ENCODE measurements at places on chromosomes 6 and 20.

DNA sequence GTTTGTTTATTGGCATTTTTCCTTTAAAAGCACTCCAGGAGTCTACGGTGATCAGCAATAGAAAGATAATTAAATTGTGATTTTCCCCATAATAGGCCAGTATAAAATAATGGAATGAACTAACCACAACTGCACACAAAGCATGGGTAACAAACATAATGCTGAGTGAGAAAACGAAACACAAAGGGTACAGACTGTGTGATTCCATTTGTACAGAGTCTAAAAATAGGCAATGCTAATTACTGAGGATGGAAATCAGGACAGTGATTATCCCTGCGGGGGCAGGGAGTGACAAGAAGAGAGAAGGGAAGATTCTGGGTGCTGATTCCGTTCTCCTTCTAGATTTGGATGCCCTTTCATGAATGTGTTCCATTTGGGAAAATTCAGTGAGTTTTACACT, 478.1 kb downstream of the PREX1 start:
- DNase-seq: no peak

GRCh38 chr20:25470045-25470444, 62.6 kb downstream of the GINS1 start:
- peak; percentile 89 for DNase-seq

- no peak for DNase-seq
Observed at GRCh38 chr20:49219924-49220831, 962 bp downstream of the DDX27 start.

- DNase-seq: peak; percentile 29
Observed at GRCh38 chr6:2862712-2863181, 21.1 kb upstream of the SERPINB1 start.

- no peak for DNase-seq
Observed at GRCh38 chr20:47244451-47244850, 112.0 kb downstream of the ZMYND8 start.

GRCh38 chr6:119575721-119576120, 226.2 kb upstream of the MAN1A1 start:
- no peak for DNase-seq

DNA sequence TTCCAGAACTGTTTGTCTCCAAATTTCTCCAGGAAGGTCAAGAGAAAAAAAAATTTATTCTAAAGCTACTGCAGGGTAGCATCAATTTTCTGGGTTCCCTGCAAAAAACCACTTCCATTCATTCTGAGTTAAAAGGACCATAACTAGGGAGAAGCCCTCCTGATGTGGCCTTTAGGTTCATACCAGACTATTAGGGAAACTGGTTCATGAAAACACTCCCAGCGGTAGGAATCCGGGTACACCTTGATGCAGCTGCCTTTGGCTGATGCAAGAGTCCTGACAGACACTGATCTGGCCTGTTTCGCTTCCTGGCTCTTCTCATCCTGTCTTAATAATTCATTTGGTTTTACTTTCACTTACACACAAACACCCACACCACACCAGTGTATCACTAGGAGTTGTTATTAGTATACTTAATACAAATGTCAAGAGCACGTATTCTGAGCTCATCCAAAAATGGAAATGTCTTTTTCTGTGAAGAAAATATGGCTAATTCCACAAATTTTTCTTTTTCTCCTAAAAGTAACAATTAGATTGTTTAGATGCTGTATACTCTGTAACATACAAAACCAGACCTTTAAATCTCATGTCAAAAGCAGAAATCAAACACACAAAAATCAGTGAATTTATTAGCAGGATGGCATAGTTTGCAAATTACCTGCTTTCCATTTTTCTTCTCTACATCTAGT, 38.4 kb upstream of the ARHGAP18 start:
- peak; percentile 55 for DNase-seq

DNA sequence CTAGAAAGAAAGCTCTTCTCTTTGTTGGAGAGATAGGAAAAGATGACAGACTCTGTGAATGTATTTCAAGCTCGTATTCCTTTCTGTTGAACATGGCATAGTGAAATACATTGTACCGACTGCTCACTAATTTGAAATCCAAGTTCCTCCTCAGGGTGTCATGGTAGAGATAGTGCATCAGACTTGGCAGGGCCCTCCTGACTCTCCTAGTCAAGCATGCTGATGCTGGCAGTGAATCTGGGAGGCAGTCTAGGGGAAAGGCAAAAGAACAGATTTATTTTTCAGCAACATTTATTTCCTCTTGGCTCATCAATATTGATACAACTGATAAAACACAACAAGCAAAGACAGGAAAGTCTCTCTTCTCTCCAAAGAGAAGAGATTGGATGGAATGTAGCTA, 356.3 kb upstream of the IRAK1BP1 start:
- DNase-seq: no peak

GRCh38 chr6:107756660-107757355, 67.3 kb downstream of the SCML4 start:
- DNase-seq: no peak

- peak; percentile 12 for DNase-seq
Observed at GRCh38 chr6:111993342-111993741, 60.6 kb upstream of the CCN6 start.

DNA sequence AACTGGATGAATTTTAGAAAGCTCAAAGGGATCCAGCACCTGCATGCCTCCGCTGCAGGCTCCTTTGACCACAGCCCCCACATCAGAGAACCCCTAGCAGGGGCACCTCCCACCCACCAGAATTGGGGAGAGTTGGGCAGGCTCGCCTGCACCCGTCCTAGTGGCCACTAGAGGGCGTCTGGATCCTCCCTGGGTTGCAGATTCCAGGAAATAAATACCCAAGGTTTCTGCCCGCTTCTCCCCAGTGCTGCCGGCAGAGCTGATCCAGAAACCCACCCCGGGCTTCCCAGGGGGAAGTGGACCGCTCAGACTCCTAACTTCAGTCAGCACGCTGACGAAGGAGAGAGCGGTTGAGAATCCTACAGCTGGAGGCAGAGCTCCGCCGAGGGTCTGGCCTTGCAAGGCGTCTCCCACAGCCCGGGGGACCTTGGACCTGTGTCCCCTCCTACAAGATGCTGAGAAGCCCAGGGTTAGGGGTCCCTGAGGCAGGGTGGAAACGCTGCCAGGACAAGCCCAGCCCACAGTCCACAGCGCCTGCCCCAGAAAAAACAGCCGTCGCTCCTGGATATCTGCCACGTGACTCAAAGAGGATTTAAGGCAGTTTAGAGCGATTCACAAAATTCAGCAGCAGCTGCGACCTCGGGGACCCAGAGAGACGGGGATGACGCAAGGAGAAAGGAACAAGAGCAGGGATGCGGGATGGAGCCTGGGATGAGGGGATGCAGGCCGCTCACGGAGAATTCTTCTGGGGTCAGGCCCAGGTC, 32.6 kb upstream of the PHACTR3 start:
- peak; percentile 91 for DNase-seq

DNA sequence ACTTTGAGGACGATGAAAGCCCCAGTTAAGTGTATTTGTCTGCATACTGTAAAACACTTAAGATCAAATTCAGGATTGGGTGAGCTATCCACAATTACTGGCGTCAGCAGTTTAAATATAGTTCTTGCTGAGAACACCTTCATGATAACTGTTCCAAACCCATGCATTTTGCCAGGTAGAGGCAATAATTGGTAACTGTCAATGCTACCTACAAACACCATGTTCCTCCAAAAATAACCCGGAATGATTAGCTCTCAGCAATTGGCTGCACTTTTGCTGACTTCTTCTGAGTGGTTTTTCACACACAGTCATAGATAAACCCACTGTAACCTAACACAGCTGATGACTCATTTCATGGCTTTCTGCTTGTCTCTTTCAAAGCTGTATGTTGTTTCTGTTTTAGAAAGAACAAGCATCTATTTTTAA, 1358.6 kb upstream of the GJE1 start:
- no peak for DNase-seq

DNA sequence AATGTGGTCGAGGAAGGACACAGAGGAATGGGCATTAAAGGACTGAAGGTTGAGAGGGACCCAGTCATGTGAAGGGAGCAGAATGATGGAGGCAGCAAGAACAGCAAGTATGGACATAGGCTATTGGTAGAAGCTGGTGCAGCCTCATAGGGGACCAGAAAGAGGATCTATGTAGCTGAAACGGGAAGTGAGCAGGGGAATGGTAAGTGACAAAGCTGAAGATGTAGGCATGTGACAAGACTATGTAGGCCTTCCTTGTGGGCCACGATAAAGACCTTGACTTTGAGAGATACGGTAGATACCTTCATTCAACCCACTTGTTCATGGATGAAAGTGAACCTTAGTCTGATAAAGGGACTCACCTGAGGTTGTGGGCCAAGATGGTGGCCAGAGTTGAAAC, 3.5 kb downstream of the CTNNBL1 start:
- DNase-seq: peak; percentile 3

GRCh38 chr20:32581839-32582658, 3.1 kb downstream of the NOL4L start:
- no peak for DNase-seq

- peak; percentile 96 for DNase-seq
Observed at GRCh38 chr20:36439040-36439730, 102.1 kb upstream of the MYL9 start.

DNA sequence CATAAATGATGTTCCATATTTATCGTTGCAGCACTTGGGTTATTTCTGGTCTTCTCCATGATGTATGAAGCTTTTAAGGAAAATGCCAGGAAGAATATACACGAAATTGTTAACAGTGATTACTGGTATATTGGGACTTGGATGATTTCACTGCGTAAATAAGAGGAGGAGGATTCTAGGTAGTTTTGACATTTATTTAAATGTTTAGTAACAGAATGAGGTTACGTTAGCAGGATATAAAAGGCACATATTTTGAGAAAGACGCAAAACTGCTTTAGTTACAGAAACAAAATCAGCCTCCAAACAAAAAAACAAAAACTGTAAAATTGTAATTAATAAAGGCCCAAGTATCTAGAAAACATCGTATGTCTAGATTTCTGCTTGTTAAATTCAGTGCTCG, 147.7 kb downstream of the JARID2 start:
- no peak for DNase-seq

GRCh38 chr20:3352202-3352601, 55.3 kb downstream of the DNAAF9 start:
- DNase-seq: no peak

- DNase-seq: no peak
Observed at GRCh38 chr20:13552061-13552460, 86.7 kb downstream of the TASP1 start.

DNA sequence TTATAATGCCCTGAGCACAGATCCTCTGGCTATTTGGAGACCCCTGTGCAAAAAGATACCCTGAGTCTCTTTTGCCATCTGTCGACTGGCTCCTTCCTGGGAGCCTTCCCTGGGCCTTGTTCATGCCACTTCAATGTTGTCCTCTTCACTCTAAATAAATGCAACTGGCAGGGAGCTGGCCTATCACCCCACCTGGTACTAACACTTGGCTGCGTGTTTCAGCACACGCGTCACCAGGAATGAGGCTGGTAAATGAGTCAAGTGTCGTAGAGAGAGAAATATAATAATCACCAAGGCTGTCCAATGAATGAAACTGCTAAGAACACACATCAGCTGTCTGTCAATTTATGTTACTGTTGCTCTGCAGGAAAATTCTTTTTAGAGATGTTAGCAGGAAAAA, 374.6 kb upstream of the JARID2 start:
- DNase-seq: no peak

DNA sequence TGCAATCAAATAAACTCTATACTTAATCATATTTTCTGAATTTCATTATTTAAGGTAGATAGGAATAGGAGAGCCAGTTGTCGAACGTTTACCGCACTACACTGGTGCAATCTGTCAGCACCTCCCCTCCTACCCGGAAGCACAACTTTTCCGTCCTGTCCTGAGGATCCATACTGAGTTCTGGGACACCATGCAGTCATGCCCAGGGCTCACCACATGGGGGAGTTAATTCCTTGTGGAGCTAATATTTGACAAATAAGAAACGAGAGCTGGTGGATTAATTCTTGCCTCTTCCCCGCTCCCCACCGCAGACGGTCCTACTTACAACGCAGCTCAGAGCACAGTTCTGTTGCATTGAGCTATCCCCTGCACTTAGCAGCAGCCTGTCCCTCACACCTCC, 107.7 kb upstream of the RALGAPA2 start:
- peak; percentile 85 for DNase-seq

DNA sequence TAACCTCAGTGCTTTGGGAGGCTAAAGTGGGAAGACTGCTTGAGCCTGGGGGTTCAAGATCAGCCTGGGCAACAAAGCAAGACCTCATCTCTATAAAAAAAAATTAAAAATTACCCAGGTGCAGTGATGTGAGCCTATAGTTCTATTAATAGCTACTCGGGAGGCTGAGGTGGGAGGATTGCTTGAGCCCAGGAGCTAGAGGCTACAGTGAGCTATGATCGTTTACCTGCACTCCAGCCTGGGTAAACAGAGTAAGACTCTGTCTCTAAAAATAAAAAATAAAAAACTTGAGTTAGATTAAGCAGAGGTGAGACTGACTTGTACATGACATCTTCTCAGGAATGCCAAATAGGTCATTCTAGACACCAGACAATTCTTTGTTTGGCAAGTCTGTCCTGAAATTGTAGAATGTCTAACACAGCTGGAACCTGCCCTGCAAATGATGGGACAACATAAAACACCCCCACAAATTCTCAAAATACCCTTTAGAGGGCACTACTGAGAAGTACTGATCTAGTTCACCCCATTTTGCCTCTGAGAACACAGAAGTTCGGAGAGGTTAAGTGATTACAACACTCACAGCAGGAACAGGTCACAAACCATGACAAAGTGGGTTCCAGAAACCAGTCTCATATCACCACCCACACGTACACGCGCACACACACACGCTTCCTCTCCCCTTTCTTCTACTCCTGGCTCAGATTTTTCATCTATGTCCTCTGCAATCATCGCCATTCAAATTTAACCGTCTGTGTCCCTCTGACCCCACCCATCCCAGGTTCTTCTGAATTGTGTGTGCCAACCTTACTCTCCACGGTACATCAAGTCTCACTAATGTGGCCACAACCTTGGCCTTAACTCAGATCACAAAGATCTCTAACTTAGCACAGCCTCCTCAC, 38.3 kb downstream of the ARHGAP18 start:
- no peak for DNase-seq

GRCh38 chr6:116381000-116381399, 10.3 kb downstream of the DSE start:
- DNase-seq: no peak

DNA sequence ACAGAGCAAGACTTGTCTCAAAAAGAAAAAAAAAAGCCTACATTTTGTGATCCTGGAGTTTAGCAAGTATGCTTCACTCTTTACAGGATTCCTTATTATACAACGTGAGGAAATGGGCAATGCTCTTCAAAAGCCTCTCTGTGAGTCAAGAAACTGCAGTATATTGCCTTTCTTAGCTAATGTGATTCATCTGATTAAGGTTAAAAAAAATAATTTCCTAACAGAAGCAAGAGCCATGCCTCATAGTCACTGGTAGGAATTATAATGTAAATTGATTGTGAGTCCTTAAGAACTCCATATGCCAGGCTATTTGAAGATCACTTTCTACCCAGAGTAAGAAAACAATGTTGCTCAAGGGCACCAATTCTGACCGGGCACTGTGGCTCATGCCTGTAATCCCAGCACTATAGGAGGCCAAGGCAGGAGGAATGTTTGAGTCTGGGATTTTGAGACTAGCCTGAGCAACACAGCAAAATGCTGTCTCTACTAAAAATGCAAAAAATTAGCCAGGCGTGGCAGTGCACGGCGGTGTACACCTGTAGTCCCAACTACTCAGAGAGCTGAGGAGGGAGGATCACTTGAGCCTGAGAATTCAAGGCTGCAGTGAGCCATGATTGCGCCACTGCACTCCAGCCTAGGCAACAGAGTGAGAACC, 43.3 kb downstream of the SLC26A8 start:
- no peak for DNase-seq

- DNase-seq: no peak
Observed at GRCh38 chr6:105331927-105332326, 71.0 kb downstream of the PREP start.
